ENCODE measurements at places on chromosomes 3 and 15.

DNA sequence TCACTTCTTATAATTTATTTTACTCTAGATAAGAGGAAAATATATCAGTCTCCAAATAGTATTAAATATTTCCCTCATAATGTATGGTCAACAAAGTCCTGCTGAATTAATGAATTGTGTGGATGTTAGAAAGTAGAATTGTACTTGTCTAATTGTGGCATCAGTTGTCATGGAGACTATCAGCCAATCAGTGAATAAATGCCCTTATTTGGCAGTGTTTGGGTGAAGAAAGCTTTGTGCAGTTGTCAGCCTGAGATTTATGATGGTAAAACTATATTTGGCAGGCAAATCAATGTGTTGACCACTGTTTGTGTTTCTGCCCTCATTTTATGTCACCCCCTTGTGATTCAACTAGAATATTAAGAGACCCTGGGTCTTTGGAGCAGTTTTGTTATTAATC lies 293.6 kb upstream of the MDFIC2 start:
- DNase-seq, result no peak

DNA sequence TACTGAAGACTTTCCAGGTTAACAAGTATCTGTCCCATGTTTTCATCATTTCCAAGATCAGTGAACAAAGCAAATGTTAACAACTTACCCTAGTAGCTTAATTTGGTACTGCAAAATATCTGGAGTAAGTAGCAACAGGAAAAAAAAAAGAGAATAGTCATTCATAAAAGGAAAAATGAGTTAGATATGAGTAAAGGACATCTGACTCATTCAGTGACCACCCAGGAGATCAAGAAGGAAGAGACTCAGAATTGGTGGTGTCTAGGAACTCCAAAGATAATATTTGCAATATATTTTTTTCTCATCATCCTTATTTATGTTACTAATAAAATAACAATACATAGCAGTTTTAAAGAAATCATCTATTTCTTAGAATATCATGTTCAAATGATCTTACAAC lies 253.8 kb upstream of the COL8A1 start:
- DNase-seq, result no peak

- DNase-seq, result no peak
Observed at GRCh38 chr3:73225146-73225855, 163.8 kb downstream of the EBLN2 start.

- DNase-seq, result peak; percentile 74
Observed at GRCh38 chr3:32401556-32402081, 10.0 kb downstream of the CMTM7 start.

GRCh38 chr15:56242576-56243162 lies 1.0 kb downstream of the RFX7 start:
- DNase-seq, result peak; percentile 59

GRCh38 chr15:39925112-39925842 lies 5.2 kb upstream of the GPR176 start:
- DNase-seq, result no peak

DNA sequence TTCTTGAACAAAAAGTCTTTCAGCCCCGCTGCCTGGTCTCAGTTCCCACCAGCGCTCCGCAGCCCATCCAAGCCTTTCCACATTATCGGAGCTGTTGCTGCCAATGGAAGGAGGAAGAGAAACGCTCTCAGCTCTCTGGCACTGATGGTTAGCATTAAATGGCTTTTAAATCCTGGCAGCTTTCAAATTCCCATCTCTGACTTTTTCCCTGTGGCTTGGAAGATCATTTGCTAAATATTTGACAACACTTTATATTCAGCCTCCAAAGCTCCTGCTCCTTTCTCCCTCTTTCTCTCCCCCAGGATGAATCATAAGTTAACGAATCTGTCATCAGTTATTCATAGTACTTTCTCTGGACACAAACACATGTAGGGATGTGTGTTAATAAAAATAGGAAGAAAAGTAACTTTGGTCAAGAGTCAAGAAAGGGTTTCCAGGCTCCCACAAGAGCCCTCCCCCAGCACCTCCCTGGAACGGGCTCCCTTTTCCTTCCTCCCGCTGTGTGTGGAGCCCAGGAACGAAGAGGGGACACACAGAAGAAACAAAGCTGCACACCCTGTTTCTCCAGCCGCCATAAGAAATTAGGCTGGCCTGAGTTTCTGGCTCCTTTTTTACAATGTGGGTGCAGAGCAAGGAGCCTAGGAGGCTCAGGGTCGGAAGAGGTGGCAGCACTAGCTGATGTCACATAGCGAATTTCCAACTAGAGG lies 47.6 kb upstream of the TSEN2 start:
- no peak for DNase-seq

GRCh38 chr3:186605561-186606545 lies 7.0 kb upstream of the AHSG start:
- no peak for DNase-seq

- DNase-seq, result no peak
Observed at GRCh38 chr15:94229591-94230369, 1.6 kb upstream of the MCTP2 start.

DNA sequence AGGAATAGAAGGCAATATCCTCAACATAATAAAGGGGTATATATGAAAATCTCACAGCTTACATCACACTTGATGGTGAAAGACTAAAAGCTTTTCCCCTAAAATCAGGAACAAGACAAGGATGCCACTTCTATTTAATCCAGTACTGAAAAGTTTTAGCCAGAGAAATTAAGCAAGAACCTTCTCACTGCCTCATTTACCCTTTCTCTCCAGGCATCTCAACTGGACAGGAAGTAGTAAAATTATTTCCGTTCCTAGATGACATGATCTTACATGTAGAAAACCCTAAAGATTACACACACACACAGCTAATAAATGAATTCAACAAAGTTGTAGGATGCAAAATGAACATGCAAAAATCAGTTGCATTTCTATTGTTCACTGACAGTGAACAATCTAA lies 11.2 kb downstream of the SCAP start:
- no peak for DNase-seq

DNA sequence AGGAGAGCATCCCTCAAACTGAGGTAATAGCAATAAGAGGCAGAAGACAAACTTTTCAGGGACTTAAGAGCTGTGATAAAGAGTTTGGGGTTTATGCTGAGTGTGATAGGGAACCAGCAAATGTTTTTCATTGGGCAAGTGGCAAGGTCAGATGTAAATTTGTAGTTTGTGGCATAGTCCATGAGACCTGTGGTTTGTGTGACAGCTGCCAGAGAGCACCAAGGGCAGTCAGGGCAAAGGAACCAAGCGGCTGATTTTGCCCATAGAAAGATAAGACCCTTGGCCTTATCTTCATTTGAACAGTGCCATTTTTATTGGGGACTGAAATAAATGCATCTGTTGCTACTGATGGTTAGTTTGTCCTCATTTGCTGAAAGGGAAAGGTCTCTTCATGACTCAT lies 220.3 kb downstream of the LRRN1 start:
- DNase-seq, result no peak

- no peak for DNase-seq
Observed at GRCh38 chr3:128992926-128993460, 883 bp downstream of the CFAP92 start.

DNA sequence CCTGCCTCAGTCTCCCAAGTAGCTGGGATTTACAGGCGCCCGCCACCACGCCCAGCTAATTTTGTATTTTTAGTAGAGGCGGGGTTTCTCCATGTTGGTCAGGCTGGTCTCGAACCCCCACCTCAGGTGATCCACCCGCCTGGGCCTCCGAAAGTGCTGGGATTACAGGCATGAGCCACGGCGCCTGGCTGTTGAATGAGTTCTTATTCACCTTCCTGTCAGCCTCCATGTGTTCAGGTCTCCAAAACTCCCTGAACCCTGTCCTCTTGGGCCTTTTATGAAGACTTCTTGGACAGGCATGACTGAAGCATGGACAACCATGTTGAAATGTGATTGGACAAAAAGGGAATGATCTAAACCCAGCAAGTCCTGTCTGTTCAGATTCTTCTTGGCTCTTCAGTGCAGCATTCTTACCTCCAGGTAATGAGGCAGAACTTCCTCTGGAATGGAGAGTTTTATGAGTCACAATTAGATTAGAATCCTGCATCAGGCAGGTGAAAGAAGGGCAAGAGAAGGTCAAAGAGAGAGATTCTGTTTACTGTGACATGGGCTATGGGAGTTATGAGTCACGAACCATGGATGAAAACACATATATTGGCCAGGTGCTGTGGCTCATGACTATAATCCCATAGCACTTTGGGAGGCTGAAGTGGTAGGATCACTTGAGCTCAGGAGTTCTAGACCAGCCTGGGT lies 23.1 kb upstream of the EIF4A2 start:
- no peak for DNase-seq

- no peak for DNase-seq
Observed at GRCh38 chr15:70479785-70480184, 283.6 kb downstream of the UACA start.

DNA sequence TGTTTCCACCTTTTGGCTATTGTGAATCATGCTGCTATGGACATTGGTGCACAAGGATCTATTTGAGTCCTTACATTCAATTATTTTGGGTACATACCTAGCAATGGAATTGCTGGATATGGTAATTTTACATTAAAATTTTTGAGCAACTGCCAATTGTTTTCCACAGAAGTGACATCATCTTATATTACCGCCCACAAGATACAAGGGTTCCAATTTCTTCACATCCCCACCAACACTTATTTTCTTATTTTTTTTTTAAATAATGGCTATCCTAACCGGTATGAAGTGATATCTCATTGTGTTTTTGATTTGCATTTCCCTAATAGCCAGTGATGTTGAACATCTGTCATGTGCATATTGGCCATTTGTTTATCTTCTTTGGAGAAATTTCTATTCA lies 22.5 kb upstream of the NPTN start:
- DNase-seq, result no peak

- DNase-seq, result no peak
Observed at GRCh38 chr15:38538328-38539007, 26.1 kb downstream of the RASGRP1 start.

GRCh38 chr3:140165781-140166180 lies 230.8 kb downstream of the CLSTN2 start:
- no peak for DNase-seq

DNA sequence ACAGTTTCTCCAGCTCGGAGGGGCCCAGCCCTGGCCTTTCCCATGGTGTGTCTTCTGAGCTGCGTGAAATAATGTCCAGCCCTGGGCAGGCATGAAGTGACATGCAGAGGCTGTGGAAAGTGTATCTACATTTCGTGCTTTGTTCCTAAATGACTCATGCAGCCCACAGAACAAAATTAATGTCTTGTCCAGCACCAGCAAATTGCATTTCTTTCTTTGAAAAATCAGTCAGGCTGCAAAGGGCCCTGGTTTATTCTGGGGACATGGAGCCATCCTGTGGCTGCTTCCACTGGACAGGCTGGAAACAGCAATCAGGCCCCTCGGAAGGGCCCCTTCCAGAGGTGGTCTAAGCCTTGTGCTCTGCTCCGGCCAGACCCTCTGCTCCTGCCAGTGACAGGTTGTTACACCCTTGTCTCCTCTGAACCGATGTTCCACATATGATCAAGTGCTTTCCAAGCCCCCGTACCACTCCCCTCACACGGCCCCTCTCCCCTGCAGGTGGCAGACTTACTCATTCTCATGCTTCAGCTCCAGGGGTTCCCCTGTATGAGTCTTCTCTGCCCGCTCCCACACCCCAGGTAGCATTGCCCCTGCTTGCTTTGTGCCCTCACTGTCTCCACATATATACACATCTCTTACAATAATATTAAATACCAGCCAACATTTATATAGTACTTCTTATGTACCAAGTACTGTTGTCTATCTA lies 33.7 kb downstream of the CRYGS start:
- no peak for DNase-seq

GRCh38 chr15:48010316-48010715 lies 110.5 kb upstream of the SLC24A5 start:
- DNase-seq, result no peak

DNA sequence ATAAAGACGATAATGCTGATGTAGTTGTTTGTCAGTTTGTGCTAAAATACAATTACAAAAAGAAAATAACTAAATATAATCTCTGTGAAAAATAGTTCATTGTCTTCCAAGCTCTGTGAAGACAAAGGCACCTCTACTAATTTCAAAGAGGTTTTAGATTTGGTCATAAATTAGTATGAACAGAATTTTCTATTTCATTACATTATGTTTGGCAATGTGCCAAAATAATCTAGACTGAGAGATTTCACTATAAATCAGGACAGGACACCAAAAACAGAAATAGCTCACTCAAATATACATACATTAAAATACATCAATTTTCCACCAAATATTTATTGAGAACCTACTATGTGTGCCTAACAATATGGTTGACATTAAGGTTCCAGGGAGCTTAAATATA lies 264.9 kb upstream of the CCDC54 start:
- no peak for DNase-seq

GRCh38 chr3:195421400-195421799 lies 21.4 kb downstream of the ACAP2 start:
- DNase-seq, result peak; percentile 43

DNA sequence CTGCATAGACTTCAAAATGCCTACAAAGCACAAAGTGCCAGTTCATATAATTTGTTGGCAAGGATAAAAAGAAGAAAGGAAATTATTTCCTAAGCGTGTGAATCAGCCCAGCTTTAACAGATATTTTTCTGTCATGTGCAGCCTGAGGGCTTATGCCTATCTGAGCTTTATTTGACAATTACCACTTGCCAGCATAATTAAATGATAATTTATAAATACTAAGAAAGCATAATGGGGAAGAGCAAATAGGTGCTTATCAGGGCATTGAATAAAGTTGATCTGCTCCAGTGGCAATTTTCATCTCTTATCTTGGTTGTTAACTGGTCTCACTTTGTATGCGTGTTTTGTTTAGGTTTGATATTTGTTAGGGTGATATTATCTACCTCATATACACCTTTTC lies 313.4 kb upstream of the DNAJC19 start:
- no peak for DNase-seq

- DNase-seq, result no peak
Observed at GRCh38 chr3:13203398-13204176, 130.4 kb upstream of the IQSEC1 start.

DNA sequence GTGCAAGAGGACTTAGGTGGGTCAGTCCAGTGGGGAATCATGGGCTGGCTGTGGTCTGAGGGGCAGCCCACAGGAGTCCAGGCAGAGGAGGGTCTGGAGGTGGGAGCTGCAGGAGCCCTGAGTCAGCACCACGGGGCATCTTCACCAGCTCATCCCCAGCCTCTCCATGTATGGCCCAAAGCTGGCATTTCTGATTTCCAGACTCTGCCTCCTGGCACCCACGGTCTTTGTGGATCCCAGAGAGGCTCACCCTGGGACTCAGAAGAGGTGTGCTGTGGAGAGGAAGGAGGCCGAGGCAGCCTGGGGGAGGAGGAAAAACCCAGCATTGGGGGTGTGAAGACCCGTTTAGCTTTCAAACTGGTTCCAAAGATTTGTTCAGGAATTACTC lies 64.5 kb upstream of the KLF13 start:
- no peak for DNase-seq

GRCh38 chr15:65096481-65097385 lies 18.3 kb downstream of the UBAP1L start:
- no peak for DNase-seq

DNA sequence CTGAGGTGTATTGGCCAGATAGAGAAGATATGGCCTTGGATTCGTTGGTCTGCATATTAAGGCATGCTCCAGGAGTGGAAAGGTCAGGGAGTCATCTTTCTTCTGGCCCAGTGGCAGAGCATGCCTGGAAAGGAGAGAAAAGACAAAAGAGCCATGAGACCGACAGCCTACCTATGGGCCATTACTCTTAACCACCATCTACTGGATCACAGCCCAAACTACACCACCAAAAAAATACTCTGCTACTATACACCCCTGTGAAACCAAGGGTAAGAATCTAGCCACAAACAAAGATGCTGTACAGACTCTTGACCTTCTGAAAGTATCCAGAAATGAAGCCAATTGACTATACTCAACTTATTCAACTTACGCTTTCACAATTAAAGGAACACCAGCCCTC lies 96.1 kb upstream of the PLSCR5 start:
- no peak for DNase-seq

GRCh38 chr15:45457641-45458539 lies 64.7 kb downstream of the SLC30A4 start:
- peak; percentile 96 for DNase-seq
